ENCODE measurements at places on chromosomes 7 and 10.

DNA sequence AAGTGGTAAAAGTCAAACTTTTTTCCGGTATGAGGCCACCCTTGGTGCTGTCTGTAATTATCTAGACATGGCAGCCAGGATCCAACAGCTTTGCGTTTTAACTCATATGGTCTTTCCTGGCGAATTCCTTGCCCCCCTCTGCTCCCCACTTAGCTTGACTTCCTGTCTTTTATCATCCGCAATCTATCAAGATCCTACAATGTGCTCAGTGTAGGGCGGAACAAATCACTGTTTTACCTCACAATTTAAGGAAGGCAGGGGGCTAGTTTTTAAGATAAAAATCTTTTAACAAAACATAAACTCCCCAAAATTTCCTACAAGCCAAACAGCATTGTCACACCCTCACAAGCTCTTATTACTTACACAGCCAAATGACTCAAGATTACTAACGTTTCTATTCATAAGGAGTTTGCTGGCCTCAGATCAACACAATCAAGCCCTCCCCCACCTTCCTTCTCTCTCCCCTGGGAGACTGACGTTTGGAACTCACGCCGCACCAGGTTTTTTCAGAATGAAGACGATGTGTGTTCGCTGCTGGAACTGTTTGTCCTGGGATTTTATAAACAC is 1.3 kb upstream of the CDK14 start:
- DNase-seq: no peak

DNA sequence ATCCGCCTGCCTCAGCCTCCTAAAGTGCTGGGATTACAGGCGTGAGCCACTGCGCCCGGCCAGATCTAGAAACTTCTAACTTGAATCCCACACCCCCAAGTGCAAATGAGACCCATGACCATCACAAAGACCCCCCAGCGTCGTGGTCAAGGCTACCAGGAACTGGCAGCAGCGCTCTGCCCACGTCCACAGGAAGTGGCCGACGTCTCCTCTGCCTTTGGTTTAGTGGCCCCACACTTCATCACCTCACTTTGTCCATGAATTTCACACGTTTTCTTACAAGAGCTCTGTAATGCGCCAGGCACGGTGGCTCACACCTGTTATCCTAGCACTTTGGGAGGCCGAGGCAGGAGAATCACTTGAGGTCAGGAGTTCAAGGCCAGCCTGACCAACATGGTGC is 53.5 kb upstream of the TNRC18 start:
- DNase-seq: no peak

GRCh38 chr10:12360461-12360860 is 11.1 kb downstream of the CAMK1D start:
- DNase-seq: no peak

GRCh38 chr7:151566897-151567320 is 47.2 kb upstream of the RHEB start:
- DNase-seq: no peak

DNA sequence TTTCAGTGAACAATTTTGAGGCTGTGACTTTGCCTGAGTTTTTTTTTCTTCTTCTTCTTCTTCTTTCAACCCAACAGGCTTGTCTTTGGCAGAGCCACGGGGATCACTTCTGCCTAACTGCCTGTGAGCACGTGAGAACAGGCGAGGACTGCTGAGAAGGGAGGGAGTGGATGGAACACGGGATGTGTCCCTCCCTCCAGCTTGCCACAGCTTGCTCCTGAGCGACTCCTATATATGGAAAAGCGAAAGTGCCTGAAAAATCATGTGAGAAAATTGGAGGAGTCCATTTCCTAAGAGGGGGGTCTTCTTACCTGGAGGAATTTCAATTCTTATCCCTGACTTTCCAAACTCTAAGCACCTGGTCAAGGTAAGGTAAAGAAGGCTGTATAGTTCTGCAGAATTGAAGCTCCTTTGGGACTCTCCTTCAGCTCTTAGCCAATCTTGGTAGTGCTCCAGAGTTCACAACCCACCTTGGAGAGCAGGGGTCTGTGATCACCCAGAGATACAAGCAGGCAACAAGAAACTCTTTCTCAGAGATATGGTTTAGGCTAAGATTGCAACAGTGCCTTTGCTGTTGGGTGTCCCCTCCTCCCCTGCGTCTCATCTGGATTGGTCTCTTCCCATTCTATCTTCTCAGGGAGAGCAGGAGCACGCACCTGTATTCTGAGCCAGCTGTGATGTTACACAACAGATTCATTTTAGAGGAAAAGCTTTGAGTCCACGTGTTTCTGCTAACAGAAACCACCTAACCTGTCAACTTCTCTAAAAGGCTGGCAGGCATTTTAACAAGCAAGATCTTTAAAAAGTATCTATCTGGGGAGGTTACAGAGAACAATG is at the start of gene MAT1A:
Gene MAT1A, minus strand, starts transcription at position 208 of the 837 bp plus-strand sequence. CDS start 235 bp downstream, outside the sequence.
- no peak for DNase-seq

GRCh38 chr7:39594988-39595620 is 28.3 kb upstream of the RALA start:
- no peak for DNase-seq

DNA sequence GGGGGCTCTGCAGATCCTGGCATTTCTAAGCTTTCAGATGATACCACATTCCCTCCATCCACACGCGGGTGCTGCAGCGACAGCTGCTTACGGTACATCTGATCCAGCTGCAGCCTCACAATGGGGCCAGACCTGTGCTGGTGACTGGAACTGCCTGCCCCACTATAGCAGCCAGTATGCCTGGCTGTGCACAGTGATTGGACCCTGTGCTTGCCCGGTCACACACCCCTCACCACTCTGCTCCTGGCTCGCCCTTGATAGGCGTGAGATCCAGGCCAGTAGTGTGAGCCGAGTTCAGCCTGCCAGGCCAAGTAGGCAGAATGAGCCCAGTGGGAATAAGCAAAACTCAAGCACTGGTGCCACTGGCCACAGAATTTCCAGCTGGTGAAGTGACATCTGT is 164.8 kb downstream of the NRBF2 start:
- DNase-seq: no peak

DNA sequence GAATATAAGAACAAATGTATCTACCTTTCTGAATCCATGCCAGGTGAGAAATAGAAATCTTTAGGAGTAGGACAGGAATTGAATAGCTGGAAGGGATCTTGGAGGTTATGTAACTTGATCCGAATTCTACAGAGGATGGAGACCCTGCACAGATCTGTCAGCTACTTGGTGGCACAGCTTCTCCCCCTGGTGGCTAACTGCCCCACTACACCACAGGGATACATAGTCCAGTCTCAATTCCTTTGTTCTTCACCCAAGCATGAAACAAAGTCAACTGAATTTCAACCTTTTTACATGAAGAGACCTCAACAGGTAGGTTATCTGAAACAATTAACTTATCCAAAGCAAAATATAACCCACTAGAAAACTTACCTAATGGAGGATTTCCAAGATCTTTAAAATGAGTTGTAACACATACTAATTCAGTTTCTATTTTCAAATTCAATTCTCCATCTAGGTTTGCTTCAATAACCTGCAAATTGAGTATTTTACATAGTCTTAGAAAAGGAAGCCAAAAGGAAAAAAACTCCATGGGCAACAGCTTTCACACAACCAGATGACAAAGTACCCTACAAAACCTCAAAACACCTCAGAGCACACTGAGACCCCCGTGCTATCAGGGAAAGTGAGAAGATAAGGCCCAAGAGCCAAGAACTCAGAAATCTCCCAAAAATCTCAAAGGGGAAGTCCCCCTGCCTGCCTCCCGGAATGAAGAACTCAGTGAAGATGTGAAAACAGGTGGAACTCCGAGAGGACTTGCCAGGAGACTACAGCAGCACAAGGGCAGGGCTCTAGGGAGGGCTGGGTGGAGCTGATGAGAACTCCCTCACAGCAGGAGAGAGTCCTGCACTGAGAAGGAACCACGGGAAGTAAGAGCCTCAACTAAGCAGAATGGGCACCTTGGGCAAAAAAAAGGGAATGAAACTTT is 10.3 kb downstream of the HUS1 start:
- peak; percentile 35 for DNase-seq

DNA sequence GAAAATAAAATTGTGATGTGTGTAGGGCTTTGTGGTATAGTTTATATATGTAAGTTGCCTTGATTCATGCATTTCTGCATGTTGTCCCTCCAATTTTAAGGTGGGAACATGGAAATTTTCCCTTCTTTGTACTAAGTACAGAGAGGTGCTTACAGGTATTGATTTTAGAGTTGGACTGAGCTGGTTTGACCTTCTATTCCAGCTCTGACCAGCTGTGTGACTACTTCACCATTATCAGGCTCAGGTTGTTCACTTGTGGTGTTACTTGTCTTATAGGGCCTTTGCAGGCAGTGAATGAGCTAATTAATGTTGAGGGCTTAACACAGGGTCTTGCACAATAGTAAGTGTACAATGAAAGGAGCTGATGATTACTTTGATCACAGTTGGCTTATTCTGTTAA is 16.3 kb downstream of the ZNF804B start:
- no peak for DNase-seq

DNA sequence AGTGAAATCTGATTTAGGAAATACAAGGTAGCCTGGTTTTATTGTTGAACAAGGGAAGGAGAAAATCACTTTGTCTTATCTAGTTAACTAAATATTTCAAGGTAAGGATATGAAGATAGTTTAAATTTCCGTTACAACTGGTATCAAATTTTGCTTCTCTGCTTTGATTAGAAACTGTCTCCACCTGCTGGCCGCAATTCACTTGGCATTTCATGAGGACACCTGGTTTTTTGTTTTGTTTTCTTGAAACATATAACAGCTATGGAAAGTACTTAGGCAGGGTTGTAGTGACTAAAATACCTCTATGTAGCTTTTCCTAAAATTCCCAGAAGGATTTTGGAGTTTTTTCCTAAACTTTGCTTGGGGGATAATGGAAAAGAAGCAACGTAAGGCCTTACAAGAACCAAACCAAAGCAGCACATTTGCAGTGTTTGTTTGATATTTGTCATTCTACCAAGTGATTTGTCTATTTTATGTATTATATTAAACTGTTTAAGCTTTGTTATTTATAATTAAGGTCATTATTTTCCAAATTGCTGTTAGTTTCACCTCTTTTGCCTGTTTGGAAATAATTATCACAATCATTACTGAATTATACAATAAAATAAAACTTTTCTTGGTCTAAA is 73.6 kb downstream of the AHCYL2 start:
- DNase-seq: peak; percentile 39

DNA sequence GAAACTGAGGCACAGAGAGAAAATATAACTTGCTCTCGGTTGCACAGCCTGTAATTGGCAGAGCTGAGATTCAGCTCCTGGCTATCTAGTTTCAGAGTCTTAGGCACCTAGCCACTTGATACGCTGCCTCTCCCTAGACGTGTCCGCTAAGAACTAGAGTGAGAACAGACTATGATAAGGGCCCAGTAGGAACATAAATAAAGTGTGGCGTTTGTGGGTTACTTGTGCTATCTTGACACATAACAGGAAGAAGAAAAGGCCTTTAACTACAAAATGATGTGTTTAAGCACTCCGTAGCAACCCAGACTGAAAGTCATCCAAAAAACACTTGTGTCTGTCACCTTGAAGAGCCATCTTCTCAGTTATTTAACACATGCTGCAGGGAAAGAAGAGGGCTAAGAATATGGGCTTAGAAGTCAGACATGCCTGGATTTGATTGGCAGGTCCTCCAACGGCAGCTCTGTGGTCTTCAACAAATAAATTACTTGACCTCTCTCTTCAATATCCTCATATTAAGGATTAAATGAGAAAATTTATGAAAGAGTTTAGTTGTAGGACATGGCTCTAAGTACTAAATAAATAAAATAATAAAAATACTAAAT is 96.2 kb downstream of the SGMS1 start:
- DNase-seq: peak; percentile 43

GRCh38 chr7:66114743-66115649 is at the start of gene CRCP:
Gene CRCP, plus strand, starts transcription at chr7:66114847. Its CDS starts 116 bp downstream, at chr7:66114963.
- peak; percentile 76 for DNase-seq

DNA sequence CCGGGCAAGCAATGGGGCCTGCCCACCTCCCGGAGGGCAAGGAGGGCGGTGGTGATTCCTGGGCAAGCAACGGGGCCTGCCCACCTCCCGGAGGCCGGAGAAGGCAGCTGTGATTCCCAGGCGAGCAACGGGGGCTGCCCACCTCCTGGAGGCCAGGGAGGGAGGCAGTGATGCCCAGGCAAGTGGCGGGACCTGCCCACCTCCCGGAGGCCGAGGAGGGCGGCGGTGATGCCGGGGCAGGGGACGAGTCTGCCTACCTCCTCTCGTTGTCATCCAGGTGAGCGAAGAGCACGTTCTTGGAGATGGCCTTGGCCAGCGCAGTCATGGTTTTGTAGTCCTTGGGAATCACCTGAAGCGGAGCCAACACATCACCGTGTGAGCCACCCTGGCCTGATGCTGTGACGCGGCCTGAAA is 49.5 kb upstream of the DNAAF5 start:
- DNase-seq: no peak

DNA sequence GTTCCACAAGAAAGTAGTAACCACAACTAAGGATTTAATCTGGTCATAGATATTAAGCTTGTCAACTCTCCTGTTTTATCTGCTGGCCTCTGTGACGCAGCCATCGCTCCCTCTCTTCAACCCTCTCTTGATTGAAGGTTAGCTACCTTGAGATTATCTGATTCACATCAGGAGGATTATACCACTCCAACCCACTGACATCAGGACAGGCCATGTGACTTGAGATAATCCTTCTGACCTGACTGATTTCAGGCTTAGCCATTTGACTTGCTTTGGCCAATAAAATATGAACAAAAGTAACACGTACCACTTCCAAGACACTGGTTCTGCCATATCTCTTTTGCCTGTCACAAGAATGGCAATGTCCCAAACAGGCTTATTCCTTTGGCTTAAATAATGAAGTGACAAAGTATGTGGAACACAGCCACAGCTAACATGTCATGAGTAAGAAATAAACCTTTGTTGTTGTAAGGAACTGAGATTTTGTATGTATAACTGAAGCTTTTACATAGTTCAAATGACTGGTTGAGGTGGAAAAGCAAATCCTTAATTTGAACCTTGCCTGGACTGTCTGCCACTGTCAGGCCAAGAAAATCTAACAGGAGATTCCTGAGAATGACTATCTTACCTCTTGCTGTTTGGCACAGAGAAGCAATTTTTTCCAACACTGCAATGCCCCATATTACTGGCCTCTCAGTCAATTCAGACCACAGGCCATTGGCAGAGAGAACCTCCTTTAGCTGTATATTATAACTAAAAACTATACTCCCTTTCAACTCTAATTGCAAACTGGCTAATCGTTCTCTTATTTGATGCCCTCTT is 13.9 kb downstream of the ZNF438 start:
- no peak for DNase-seq

- no peak for DNase-seq
Observed at GRCh38 chr7:135342887-135343286, 109.2 kb downstream of the STRA8 start.

DNA sequence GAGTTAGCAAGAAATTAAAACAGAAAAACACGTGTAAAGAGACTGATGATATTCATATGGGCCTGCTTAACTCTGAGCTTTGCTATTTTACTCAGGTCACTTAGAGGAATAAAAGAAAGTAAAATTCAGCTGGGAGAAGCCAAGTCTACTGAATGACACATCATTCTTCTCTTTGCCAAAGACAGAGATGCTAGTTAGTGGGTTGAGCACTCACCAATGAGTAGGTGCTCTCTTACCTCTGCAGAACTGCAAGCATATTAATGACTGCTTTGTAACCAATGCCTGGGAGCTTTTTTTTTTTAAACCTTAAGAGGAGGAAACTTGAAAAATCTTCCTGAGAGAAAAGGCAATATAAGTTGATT is 44.8 kb upstream of the BAMBI start:
- DNase-seq: no peak
